ENCODE measurements at places on chromosomes 13 and 19. TPM values are rescaled to one million over a fixed set of nuclear protein-coding genes. Genes with fewer than 3 reads are reported as not detected.

The F7 gene
- not detected for total RNA-seq

The RASGRP4 gene
- total RNA-seq: not detected

- no peak for DNase-seq
These were observed 510.5 kb downstream of the IRS2 start for GRCh38 chr13:109275852-109276251.

DNA sequence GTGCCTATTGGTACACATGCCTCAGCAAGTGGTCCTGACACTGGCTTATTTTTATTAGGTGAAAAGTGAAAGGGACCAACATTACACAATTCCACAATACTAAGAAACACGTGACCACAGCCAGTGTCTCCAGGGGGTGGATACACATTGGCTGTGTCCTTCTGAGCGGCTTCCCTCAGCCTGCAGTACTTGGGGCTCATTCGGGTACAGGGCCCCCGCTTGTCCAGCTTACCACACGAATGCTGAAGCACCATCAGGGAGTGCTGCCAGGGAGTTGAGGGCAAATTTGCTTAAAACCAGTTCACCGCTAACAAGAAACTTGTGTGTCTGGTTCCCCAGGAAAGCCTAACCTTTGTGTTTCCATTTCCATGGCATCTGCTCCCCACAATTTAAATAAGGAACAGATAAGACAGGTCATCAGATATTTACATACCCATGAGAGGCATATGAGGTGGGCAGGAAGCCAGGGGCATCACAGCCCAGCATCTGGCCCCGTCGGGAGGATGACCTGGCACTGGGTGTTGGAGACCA, 23.3 kb downstream of the PBX4 start:
- no peak for DNase-seq

- no peak for DNase-seq
These were observed 73.5 kb upstream of the C13orf46 start for GRCh38 chr13:114047358-114047881.

Measured in osteocyte (in vitro differentiated cells).